ENCODE measurements at places on chromosomes 1 and 21. TPM values are rescaled to one million over a fixed set of nuclear protein-coding genes. Genes with fewer than 3 reads are reported as not detected.

Gene FAM151A
- total RNA-seq, result not detected

Gene PYHIN1
- total RNA-seq, result 59.4 TPM

Gene MPL
- not detected for total RNA-seq

Gene CTSS
- total RNA-seq, result 85.3 TPM

Gene NUP210L
- not detected for total RNA-seq

Gene NMNAT1
- 10.0 TPM for total RNA-seq

Gene KCNK1
- total RNA-seq, result 1.5 TPM

Gene OLFM3
- total RNA-seq, result not detected

Gene BECN2
- not detected for total RNA-seq

Gene C1QTNF12
- 2.6 TPM for total RNA-seq

Gene PRCC
- 68.7 TPM for total RNA-seq

Gene C1orf116
- total RNA-seq, result not detected

Gene SLC6A17
- not detected for total RNA-seq

Gene LCE1E
- not detected for total RNA-seq

Gene LINGO4
- 0.15 TPM for total RNA-seq

Gene AUNIP
- 9.8 TPM for total RNA-seq

Gene ARF1
- total RNA-seq, result 344 TPM

Gene CD101
- not detected for total RNA-seq

Gene S100A5
- 3.0 TPM for total RNA-seq

Gene KIRREL1
- not detected for total RNA-seq

Gene CFH
- 5.0 TPM for total RNA-seq

Gene ELAPOR1
- 11.9 TPM for total RNA-seq

Gene TRNP1
- 0.15 TPM for total RNA-seq

Gene IGFN1
- total RNA-seq, result not detected

Gene CFHR1
- not detected for total RNA-seq

Gene KRTAP27-1
- not detected for total RNA-seq

Gene ANKRD45
- total RNA-seq, result 0.20 TPM

Gene IFNLR1
- 6.8 TPM for total RNA-seq

Gene ZCCHC17
- total RNA-seq, result 23.7 TPM

Gene LIN28A
- not detected for total RNA-seq

Gene LYPD8
- not detected for total RNA-seq

Gene RYR2
- total RNA-seq, result 0.40 TPM

Gene CFAP45
- total RNA-seq, result 1.3 TPM

Gene DMRTA2
- total RNA-seq, result 0.12 TPM

Gene LRRN2
- not detected for total RNA-seq

Gene C1orf185
- total RNA-seq, result not detected

Gene MTF1
- 29.3 TPM for total RNA-seq

Gene CELSR2
- total RNA-seq, result 3.3 TPM

Gene C1orf94
- total RNA-seq, result not detected
